ENCODE measurements at places on chromosomes 12 and 14. TPM values are rescaled to one million over a fixed set of nuclear protein-coding genes. Genes with fewer than 3 reads are reported as not detected.

DNA sequence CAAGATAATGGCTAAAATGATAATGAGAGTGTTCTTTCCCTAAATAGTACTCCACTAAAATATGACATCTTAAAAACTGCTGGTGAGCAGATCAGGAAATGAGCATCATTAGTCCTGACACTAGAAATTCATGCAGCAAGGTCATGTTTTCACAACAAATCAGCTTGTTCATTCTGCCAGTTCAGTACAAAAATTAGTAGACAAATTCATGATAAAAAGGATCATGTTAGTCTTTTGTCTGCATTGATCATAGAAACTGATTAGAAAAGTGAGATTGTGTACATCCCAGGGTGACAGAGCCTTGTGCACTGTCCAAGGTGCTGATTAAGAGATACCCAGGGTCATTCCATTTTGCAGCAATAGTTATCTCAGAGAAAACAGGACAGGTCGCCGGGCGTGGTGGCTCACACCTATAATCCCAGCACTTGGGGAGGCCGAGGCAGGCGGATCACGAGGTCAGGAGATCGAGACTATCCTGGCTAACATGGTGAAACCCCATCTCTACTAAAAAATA lies 163.6 kb downstream of the RIMBP2 start:
- DNase-seq, result peak; percentile 25

GRCh38 chr12:4938900-4939299 lies 29.2 kb downstream of the KCNA1 start:
- no peak for DNase-seq

DNA sequence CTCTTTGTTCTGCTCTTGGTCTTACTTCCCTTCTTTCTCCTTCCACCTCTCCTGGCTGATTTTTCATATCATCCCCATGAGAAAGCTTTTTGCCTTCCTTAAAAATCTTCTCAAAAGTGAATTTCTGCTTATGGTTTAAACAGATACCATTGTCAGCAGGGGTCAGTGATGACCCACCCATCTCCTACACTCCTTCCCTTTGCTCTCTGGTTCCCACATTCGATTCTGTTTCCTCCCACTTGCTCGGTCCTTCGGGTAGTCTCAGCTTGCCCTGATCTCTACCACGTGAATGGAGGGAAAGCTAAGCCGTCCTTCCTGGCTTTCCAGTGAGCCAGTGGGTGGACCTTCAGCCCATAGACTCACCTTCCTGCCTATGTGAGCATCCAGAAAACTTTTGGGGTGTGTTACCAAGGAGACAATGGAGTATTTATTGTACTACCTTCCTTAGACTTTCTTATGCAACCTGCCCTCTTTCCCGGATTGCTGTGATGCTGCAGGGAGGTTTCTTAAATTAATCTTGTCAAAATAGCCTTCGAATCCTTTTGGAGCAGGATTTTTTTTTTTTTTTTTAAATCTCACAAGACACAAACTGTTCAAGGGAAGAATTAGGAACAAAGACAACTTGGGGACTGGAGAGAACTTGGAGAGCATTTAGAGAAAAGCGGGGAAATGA lies 306.3 kb downstream of the CACNA1C start:
- no peak for DNase-seq

- no peak for DNase-seq
These were observed 160.0 kb upstream of the FBXO33 start for GRCh38 chr14:39592116-39592789.

PAWR gene
- total RNA-seq, result 306 TPM

GRCh38 chr12:60539592-60539991 lies 943.8 kb downstream of the SLC16A7 start:
- no peak for DNase-seq
